ENCODE measurements at places on chromosomes 6 and 20. TPM values are rescaled to one million over a fixed set of nuclear protein-coding genes. Genes with fewer than 3 reads are reported as not detected.
A peak's percentile ranks its signal among the peaks of the same experiment; 100 is the strongest.

GRCh38 chr6:168101590-168102314 is 22.7 kb upstream of the FRMD1 start:
- no peak for DNase-seq

- no peak for DNase-seq
These were observed 121.2 kb upstream of the UST start for GRCh38 chr6:148625609-148626008.

The SKIC2 gene
- 42.8 TPM for total RNA-seq

DNA sequence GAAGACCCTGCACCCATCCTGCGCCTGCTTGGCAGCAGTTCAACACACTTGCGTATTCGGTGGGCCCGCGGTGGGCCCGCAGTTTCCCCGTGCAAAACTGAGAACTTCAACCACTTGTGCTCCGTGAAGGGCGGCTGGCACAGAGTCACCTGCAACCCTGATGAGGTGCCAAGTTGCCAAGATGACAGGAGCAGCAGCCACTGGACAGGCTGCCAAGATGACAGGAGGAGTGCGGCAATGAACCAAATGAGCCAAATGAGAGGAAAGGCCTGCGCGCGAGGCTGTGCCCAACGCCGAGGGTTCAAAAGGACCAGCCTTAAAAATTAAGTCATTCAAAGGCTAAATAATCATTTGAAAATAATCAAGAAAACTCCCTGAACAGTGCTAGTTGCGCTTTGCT is 20.1 kb downstream of the DIDO1 start:
- no peak for DNase-seq

The ANKEF1 gene
- total RNA-seq = 0.65 TPM

DNA sequence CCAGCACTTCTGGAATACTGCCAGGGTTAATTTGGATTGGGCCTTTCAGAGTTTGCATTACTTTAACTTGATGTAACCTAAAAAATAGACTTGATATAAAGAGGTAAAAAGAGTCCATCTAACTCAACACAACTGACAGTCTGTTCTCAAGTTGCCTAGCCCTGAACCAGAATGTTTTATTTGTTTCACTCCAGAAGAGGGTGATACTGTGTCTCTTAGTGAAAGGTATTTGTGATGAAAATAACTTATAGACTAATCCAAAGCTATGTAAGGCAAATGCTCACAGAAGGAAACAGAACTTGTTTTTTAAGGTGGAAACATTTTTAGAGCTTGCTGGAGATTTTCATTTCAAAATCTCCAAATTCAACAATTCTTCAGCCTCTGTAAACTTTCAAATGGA is 469.1 kb upstream of the RUNX2 start:
- peak; percentile 15 for DNase-seq

The MAK gene
- not detected for total RNA-seq

The TGM3 gene
- total RNA-seq = 0.08 TPM

GRCh38 chr20:52150440-52151258 is 40.9 kb downstream of the ZFP64 start:
- peak; percentile 65 for DNase-seq

The PKHD1 gene
- not detected for total RNA-seq

The IRAK1BP1 gene
- total RNA-seq = 7.9 TPM

The FLRT3 gene
- 0.54 TPM for total RNA-seq

The WFDC5 gene
- not detected for total RNA-seq
